Left ventricle myocardium inferior (tissue), 1 donor: ENCODE measurements at places on chromosomes 6 and 20.

DNA sequence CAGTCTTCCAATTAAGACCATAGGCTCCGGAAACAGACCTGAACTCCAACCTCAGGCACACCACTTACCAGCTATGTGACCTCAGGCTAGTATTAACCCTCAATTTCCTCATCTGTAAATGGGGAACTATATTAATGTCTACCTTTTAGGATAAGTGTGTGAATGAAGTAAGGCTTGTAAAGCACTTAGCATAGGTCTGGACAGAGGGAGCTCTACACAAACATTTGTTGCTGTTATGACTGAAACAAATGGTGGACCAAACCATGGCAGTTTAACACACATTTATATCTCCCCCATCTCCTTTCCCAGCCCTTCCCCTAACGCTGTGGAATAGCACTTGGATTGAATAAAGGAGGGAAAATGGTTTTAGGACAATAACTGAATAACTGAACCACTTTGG is 48.7 kb downstream of the TSHZ2 start:
- no peak for DNase-seq

- DNase-seq = no peak
Measured at GRCh38 chr6:36823421-36824096, 15.7 kb downstream of the CPNE5 start.

DNA sequence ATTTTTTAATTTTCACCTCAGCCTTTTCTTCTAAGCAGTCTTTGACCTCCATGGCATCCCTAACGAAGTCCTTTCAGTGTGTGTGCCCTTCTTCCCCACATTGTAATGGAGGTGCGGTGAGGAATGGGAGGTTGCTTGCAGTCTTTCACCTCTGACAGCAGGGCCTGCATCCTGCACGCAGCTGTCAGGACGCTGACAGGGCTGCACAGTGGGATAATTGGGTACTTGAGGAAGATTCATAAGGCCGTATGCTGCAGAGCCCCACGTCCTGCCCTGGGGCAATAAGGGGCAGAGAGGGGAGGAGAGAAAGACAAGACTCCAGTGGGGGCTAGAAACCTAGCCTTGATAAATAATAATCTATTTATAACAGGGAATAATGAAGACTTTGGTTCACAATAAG is 184.7 kb downstream of the SAMD5 start:
- no peak for DNase-seq

DNA sequence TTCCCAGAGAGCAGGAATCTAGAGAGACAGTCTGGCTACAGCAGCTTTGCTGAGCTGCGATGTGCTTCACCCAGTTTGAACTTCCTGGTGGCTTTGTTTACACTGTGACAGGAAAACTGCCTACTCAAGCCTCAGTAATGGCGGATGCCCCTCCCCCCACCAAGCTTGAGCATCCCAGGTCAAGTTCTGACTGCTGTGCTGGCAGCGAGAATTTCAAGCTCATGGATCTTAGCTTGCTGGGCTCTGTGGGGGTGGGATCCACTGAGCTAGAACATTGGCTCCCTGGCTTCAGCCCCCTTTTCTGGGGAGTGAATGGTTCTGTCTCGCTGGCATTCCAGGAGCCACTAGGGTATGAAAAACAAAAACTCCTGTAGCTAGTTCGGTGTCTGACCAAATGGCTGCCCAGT is 91.0 kb upstream of the ESR1 start:
- no peak for DNase-seq

GRCh38 chr6:134703206-134703605 is 246.7 kb downstream of the ALDH8A1 start:
- no peak for DNase-seq

DNA sequence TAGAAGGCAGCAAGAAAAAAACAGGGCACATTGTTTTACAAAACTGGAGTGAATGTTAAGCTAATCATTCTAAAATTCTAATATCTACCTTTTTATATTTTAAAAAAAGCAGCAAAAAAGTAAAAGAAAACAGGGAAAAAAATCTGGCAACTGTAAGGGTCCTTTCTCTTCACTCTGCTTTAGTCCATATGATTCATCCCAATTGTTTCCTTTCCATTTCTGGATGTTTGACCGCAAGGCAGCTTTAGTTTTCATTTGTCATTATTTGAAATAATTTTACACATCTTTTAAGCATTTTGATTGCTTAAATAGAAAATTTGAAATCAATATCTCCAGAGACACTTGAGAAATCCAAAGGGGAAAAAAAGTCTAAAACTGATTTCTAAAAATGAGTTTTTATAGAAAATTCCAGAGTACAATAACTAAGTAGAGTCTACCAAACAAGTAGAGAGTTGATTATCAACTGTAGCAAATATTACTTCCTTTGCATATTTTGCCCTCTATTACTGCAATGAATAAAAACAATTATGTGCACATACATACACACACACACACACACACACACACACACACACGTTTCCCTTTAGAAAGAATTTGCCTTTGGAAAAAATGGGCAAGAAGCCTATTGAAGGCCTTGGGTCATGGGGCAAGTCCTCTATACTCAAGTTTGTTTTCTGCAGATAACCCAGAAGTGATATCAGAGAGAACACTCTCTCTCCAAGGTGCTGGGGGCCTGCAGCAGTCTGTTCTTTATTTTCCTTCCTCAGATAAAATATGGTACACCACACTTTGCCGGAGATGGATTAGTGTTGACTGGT is 259.7 kb downstream of the HACE1 start:
- DNase-seq = no peak

GRCh38 chr6:137099689-137100403 is 55.1 kb upstream of the IL20RA start:
- DNase-seq = no peak

DNA sequence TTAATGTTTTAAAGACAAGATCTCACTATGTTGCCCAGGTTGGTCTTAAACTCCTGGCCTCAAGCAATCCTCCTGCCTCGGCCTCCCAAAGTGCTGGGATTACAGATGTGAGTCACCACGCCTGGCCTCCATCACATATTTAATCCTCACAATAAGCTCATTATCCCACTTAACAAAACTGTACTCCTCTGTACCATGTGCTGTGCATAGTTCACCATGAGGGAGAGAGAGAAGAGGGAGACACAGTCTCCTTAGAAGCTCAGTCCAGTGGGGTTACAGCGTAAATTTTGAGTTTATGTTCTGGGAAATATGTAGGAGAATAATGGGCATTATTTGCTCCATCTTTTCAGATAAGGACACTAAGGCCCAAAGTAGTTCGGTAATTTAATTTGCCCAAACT is 7.9 kb upstream of the CPNE5 start:
- no peak for DNase-seq

GRCh38 chr20:23111307-23111943 is 25.3 kb upstream of the CD93 start:
- no peak for DNase-seq

DNA sequence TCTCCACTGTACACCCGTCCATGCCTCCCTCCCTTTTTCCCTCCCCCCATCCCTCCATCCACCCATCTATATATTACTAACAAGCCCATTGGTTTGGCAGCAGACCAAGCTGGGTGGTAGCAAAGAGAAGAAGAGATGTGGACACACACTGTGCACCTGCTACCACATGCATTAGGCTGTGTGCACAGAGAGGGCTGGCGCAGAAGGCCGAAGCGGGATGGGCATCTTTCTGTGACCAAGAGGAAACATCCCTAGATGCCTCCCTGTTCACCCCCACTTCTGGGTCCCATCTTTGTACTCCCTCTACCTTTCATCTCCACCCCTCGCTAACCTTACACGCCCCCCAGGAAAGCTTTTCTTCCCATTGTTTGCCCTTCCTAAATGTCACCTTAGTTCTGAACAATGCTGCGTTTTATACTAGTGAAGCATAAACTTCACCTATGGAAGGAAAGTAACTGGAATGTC is 64.9 kb upstream of the AFDN start:
- no peak for DNase-seq

- no peak for DNase-seq
Measured at GRCh38 chr20:46060301-46060881, 29.4 kb downstream of the NCOA5 start.

DNA sequence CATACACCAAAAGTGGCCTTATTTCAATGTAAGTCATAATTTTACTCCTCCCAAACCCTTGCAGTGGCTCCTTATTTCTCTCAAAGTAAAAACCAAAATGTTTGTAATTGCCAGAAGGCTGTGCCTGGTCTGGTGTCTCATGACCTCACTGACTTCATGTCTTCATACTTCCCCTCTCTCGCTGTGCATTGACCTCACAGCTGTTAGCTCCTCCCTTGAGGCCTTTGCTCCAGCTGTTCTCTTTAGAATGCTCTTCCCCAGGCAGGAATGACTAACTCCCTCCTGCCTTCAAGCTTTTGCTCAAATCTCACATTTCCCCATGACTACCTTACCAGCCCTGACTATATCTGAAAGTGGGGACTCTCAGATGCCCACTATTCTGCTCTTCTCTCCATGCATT is 83.3 kb downstream of the MTFR2 start:
- no peak for DNase-seq

GRCh38 chr6:36492092-36492491 is 49.3 kb downstream of the KCTD20 start:
- DNase-seq = no peak

- DNase-seq = no peak
Measured at GRCh38 chr6:5059036-5059896, 25.9 kb upstream of the PPP1R3G start.

DNA sequence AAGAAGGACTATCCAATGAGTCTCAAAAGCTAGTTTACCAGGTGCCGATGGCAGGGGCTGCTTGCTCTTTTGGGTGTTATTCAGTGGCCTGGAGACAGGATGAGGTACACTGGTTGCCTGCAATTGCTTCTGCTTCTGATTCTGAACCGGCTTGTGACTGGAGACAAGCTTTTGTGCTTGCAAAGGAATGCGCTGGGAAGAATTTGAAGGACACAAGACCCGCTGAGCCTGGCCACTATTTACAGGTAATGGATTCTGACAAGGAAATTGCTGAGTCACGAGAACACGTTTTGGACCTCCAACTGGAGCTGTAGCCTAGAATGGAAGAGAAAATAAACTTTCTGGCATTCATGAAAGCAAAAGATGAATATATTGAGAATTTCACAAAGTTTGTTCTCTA is 5.8 kb downstream of the AURKA start:
- no peak for DNase-seq

DNA sequence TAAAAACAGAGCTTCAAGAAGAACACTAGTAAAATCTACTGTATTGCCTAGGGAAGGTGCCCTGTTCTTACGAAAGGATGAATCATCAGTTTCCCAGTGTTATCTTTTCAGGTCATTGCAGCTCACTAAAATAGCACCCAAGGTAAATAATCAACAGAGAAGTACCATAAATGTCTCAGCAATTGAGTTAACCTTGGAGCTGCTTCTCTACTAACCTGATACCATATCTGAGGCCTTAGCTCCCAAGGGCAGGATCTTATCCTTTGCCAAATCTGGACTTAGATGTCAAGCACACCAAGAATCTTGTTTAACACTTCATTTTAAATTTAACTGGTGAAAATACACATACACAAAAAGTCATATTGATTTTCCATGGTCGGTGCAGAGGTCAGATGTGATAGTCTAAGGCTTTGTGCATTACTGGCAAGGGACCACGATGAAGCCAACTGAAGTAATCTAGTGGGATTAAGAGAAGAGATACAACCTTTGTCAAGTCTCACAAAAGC is 81.5 kb downstream of the EDN1 start:
- DNase-seq = no peak

GRCh38 chr6:52186480-52186879 is 305 bp downstream of the IL17A start:
- no peak for DNase-seq

DNA sequence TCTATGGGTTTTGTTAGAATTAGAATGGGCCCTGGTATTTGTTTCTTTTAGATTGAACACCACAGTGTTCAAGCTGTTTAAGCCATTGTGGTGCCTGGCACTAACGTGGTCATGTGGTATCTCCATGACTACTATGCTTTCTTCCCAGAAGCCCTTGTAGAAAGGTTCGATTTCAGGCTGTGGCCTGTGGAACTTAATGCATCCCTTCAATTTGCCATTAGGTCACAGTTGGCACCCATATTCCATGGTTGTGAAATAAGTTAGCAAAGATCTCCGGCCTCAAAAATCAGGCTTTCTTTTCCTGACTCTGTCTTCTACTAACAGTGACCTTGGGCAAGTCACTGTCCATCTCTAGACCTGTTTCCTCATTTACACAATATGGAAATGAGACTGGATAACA is 31.3 kb upstream of the AAR2 start:
- DNase-seq = no peak

- no peak for DNase-seq
Measured at GRCh38 chr6:87164506-87164905, 9.1 kb downstream of the ZNF292 start.

DNA sequence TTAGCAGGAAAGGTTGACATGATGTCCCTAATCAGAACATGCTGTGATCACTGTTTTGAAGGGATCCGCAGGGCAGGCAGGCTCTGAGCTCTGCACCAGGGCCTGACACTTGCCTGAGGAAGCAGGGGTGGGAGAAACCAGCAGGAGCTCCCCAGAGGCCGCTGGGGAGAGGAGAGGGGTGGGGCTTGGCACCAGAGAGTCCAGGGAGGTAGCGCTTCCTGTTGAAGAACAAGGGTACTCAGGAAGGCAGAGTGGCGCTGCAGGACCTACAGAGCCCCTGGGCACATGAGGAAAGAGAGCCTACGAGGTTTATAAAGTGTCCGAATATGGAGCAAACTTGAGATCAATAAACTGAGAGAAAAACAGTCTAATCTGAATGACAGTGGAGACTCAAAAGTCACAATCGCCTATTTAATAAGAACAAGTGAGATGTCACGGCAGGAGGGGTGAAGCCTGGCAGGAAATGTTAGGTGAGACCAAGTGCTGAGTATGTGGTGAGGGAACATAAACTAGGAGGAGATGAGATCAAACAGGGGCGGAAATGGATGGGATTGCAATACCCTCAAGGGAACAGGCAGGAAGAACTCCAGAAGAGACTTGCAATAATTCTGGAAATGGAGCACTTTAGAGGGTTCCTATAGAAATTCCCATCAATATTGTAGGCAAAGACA is 5.8 kb upstream of the TBXT start:
- DNase-seq = no peak

DNA sequence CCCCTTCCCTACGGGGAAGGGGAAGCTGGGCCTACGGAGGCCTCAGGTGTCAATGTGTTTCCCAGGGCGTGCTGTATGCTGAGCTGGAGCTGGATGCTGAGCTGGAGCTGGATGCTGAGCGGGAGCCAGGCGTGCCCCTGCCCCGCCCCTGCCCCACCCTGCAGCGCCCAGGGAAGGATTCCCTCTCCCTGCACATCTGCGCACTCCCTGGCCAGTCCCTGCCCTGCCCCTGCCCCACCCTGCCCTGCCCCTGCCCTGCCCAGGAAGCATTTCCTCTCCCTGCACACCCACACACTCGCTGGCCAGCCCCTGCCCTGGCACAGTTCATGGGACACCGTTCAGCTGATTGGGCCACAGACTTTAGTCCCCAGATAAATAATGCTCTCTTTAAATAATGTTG is 196.8 kb downstream of the SMOC2 start:
- no peak for DNase-seq

DNA sequence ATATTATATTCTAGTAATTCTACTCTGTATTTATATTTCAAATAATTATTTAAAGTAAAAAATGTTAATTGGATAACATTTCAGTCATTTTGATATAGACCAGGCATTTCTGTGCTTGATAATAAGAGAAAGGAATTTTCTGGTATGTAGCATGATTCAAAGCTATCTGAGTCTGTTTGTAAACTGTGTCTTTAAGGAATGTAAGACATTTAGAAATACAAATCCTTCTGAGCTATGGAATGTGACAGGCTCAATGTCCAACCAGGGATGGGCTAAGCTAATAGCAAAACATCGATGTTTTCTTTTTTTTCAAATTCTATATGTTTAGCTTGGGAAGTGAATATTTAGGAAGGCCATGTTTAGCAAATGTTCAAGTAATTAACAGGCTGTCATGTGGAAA is 41.5 kb upstream of the FAM83B start:
- DNase-seq = no peak
